Activated CD8-positive, alpha-beta T cell treated with anti-CD3 and anti-CD28 coated beads, Interleukin-2, amount 10 ng/mL, durations not matched to agents 7 days and 5 days (primary cell): ENCODE measurements at places on chromosomes 13 and 19. TPM values are rescaled to one million over a fixed set of nuclear protein-coding genes. Genes with fewer than 3 reads are reported as not detected.

GRCh38 chr19:19134687-19135158, 3.6 kb downstream of the TMEM161A start:
- H3K4me3 ChIP-seq: no peak overlapping the region
- DNase-seq: no peak
- no peaks in the 10 kb centered on the region for H3K27me3 ChIP-seq
- H3K27ac ChIP-seq: no peak overlapping the region

DNA sequence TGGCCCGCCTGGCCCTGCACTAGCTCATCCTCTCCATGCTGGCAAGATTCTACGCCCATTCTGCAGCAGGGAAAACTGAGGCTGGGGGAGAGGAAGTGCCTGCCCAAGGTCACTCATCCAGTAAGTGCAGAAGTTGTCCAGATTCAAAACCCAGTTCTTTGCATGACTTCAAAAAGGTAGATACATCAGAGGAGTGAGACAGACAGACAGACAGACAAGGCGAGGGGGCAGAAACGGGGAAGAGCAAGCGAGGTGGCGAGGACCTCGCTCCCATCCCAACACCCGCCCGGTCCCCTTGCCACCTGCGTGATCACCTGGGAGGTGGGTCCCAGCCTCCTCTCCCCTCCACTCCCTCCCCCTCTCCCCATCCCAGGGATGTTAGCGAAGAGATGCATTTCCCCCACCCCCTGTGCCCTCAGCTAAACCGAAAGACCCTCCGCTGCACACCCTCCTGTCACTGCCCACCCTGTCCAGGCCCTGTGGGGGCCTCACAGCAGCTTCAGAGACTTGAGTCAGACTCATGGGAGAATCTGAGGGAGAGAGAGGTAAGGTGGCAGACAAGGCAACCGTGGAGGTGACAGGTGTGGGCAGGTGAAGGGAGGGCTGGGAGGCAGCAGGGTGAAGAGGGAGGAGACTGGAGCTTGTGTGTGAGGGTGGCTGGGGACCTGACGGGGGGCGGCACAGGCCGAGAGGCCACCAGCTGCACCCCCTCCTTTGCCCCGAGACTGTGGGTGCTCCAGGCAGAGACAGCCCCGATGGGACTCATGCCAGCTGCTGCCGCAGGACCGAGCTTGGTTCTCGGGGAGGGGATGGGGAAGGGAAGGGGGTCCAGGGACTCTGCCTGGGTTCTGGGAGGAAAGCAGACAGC, 18.9 kb downstream of the LRRC4B start:
- DNase-seq: no peak
- no peaks in the 10 kb centered on the region for H3K36me3 ChIP-seq
- no peak overlapping the region for H3K27ac ChIP-seq
- H3K4me1 ChIP-seq: no peaks in the 10 kb centered on the region

- H3K27me3 ChIP-seq: no peaks in the 10 kb centered on the region
- H3K27ac ChIP-seq: no peak overlapping the region
- DNase-seq: no peak
Observed at GRCh38 chr13:33855371-33855895, 37.5 kb downstream of the RFC3 start.

The CDADC1 gene
- total RNA-seq: 13.7 TPM

The TSC22D1 gene
- 15.8 TPM for total RNA-seq
